Neural progenitor cell (in vitro differentiated cells): ENCODE measurements at places on chromosomes 7 and 10. TPM values are rescaled to one million over a fixed set of nuclear protein-coding genes. Genes with fewer than 3 reads are reported as not detected.
A peak's percentile ranks its signal among the peaks of the same experiment; 100 is the strongest.

DNA sequence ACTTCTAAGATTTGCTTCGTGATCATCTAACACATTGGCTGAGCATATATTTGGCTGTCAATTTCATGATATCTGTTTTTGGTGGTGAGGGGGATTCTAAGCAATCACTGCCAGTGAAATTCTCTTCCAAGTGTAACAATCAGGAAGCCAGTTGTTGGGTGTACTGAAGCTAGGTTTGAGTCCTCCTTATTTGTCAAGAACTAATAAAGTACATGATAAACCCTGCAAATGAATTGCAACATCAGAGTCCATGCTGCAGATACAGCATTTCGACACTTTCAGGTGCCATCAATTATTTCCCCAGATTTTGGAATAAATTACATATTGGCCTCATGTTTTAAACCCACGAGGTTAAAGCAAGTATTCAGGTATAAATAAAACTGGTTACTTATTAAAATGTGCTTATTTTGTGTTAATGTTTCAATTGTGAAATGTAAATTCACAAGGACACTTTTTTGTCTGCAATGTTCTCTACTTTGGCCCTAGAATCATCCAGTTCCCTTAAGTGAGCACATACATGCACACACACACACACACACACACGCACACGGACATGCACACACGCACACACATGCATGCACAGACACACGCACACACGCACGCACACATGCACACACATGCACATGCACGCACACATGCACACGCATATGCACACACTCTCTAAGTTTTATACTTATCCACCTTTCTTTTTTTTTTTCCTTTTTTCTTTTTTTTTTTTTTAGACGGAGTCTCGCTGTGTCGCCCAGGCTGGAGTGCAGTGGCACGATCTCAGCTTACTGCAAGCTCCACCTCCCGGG, 510.2 kb upstream of the KLF6 start:
- H3K4me3 ChIP-seq, result no peak overlapping the region
- DNase-seq, result no peak
- no peak overlapping the region for H3K27ac ChIP-seq
- H3K36me3 ChIP-seq, result no peaks in the 10 kb centered on the region

DNA sequence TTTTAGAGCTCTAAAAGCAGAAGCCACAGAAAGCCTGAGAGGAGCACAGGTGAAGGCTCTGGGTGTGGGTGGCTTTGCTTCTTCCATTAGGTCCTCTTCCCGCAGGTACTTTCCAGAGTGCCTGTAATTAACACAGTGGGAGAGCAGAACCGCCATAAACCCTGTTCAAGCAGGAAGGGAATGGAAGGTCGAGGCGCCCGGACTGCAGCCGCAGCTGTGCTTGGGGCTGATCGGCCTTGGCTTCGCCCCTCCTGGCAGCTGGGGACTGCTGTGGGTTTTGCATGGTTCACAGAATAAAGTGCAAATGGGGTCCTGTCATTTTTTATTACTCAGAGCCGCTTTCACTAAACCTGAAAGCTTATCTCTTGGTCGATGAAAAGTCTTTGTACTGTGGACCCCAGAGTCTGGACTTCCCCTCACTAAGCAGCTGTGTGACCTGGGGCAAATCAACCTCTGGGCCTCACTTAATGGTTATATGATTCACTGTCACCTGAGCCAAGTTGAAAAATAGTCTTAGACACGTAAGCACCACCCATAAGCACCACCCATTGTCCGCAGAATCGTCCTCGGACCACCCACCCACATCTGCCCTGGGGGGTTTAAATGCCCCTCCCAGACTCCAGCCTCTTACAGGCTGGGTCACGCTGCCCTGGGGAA, 100.9 kb downstream of the XRCC2 start:
- H3K36me3 ChIP-seq, result no peaks in the 10 kb centered on the region
- no peaks in the 10 kb centered on the region for H3K27me3 ChIP-seq
- H3K4me3 ChIP-seq, result no peak overlapping the region
- no peak overlapping the region for H3K27ac ChIP-seq
- no peaks in the 10 kb centered on the region for H3K4me1 ChIP-seq

Gene WDR37
- 11.6 and 14.7 TPM in 2 replicates for total RNA-seq

Gene STK17A
- total RNA-seq, result 13.1 and 15.6 TPM in 2 replicates

GRCh38 chr10:97234400-97234799, 48.6 kb upstream of the SLIT1 start:
- H3K27ac ChIP-seq, result no peak overlapping the region
- H3K4me1 ChIP-seq, result no peaks in the 10 kb centered on the region
- H3K36me3 ChIP-seq, result no peaks in the 10 kb centered on the region
- peak; percentile 39 for DNase-seq
- no peaks in the 10 kb centered on the region for H3K27me3 ChIP-seq
- H3K4me3 ChIP-seq, result no peak overlapping the region
